ENCODE measurements at places on chromosomes 4 and X.

- DNase-seq, result no peak
Observed at GRCh38 chr4:128285085-128285997, 2.3 kb downstream of the PGRMC2 start.

DNA sequence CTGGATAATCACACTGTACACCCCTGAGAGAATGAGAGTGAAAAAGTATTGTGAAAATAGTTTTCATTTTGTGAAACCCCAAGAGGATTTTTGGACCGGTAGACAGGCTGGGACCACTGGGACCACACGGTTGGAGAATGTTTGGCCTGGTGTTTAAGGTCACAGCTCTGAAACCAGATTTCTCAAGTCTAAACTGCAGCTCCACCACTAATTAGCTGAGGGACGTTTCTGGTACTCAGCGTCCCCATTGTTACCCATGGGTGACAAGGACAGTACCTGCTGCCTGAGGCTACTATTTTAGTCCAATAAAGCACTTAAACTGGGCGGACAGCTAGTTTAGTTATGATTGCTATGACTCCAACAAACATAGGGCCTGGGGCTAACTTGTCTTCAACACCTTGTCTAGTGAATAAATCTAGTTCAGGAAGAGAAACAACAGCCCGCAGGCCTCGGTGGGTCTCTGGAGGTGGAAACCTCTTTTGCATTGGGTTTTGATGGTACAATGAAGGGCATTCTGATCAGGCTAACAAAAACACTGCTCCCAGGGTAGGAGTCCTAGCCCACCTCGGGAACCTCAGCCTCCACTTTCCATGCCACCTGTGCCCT is 509 bp upstream of the USP11 start:
- no peak for DNase-seq

GRCh38 chr4:180557348-180557747 is 1685.9 kb upstream of the TENM3 start:
- no peak for DNase-seq

DNA sequence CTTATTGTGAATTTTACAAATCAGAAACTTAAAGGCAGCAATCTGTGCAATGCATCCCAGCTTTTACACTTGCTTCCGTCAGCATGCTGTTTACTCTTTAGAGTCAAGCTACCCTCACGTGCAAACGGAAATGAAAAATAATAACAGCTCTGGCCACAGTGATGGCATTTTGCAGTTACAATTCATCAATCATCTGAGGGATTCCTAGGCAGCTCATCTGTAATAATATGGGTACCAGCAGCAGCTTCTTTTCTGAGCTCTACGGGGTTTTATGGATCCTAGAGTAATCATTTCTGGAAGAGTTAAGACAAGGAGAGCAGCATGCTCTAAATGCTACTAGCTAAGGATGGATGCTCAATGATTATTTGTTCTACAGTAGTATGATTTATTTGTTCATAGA is 313.6 kb downstream of the AFF2 start:
- no peak for DNase-seq

DNA sequence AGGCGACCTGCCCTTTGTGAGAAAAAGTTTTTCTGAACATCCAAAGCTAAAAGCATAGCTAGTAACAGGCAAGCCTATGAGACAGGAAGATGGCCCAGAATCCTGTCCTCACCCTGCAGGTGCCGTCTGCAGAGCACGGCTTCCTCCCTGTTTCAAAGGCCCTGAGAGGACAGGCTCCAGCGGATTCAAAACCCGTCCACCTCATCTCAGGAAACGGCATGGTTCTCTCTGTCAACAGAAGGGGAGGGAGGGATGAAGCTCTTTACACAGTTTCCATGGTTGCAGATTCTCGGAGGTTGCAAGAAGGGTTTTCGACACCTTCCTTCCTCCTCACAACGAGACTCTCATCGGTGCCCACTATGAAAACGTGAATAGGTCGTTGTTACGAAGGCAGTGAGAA is 8.3 kb downstream of the PPP2R3B start:
- DNase-seq, result no peak

DNA sequence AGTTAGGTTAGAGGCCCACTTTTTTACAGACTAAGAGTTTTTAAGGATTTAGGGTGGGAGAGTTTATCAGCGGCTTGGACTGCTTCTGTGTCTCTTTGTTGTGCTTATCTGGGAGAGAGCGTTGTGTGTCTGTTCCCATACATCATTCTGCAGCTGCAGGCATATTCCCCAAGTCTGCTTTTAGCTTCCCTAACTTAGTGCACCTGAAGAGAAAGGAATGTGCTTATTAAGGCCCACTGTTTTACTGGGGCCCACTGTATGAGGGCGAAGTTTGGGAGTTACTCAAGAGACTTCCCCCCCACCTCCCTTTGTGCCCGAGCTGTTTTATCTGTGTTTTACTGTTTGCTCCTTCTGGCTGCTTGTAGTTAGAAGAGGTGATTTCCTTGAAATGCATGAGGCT is 31.9 kb downstream of the ART3 start:
- DNase-seq, result no peak

DNA sequence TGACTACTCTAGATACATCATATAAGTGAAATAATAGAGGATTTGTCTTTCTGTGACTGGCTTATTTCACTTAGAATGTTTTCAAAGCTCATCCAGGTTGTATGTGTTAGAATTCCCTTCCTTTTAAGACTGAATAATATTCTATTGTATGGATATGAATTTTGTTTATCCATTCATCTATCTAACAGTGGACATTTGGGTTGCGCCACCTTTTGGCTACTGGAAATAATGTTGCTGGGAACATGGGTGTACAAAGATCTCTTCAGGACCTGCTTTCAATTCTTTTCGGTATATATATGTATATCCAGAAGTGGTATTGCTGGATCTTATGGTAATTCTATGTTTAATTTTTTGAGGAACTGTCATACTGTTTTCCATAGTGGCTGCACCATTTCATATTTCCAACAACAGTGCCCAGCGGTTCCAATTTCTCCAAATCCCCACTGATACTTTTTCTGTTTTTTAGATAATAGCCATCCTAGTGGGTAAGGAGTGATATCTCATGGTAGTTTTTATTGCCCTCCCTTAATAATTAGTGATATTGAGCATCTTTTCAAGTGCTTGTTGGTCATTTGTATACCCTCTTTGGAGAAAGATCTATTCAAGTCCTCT is 3.4 kb upstream of the SCD5 start:
- no peak for DNase-seq

DNA sequence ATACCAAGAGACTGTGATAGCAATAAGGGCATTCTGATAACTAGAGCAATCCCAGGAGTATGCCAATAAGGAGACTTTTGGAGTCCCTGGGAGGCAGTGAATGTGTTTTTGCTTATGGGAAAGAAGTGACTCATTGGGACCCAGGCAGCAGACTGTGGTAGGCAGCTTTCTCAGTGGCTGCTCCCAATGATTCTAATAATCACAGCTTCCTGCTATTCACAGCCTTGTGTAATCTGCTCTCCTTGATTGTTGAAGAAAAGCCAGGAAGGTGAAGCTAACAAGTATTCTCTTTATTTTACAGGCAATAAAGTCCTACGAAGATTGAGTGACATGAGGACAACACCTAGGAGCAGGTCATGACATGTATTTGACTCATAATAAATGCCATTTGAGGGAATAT is 70.3 kb upstream of the DDX60 start:
- DNase-seq, result no peak

DNA sequence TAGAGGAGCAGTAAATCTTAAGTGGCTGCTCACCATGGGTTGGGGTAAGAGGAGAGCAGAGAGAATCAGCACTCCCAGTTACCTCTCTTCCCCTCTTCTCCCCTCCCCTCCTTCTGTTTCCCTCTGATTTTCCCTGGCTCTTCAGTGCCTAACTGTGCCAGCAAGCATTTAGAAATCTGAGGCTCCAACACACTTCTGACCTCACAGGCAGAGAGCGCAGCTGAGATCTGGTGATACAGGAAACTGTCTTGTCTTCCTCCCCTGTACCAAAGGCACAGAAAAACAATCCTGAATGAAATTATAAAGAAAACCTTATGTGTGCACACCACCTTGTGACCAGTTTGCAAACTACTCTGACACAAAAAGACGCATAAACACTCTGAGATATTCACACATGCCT is 82.4 kb upstream of the SMIM10 start:
- no peak for DNase-seq

DNA sequence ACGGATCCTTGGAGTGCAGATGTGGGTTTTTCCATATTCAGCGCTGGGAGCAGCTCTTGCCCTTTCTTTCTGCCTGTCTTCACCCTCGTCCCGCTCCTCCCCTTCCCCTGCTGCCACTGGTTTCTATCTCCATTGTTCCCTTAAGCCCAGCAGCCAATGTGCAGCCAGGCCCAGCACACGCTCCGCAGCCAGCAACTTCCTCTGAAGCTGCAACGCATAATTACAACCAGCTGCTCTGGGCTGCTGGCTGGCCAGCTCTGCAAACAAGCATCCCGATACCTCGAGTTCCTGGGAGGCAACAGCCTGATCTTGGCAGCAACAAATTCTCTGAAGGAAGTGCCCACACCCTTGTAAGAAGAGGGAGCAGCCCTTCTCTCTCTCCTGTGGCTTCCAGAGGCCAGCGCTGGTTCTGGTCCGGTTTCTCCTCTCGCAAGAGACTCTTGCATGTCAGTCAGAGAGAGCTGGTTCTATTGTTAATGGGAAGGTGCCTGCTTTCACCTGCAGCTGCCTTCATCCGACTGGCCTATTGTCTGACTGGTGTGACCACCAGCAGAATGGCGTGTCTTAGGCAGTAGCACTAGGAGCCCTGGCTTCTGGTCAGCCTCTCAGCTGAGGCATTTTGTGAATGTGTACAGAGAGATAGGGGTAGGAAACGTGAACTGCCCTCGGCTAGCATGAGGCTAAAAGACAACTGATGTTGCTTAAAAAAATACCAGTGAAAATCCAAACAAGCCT is 83.8 kb upstream of the MAML3 start:
- peak; percentile 84 for DNase-seq

DNA sequence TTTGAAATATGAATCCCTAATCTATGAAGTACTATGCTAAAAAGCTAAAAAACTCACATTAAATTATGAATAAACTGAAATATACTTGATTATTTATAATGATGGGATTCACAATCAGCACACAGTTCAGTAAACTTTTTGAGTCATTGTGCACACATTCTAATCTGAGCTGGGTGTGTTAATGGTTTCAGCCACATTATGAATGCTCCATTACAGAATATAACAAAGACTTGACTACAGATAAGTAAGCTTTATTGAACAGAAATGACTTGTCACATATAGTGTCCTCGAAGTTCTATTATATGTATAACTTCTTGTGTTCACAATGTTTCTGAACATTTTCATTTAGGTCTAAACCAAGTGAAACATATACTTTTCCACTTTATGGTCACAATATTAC is 1649.9 kb upstream of the IGFBP7 start:
- DNase-seq, result no peak

- DNase-seq, result no peak
Observed at GRCh38 chr4:31803526-31804195, 1083.5 kb downstream of the PCDH7 start.

DNA sequence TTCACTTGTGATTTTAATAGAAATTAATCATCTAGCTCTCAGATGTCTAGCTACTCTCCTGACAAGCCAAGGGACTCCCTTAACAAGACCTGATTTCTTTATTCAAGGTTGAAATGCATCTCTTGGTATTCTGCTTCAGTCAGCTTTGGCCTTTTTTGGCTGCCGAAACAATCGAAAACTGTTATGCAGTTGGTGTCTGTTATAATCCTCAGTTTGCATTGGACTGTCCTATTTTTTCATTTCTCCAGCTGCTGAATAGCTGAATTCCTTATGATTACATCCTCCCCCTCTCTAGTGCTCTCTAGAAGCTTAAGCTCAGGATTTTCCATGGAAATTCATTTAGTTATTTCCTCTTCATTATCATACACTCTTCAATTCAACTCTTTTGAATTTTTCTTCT is 177.2 kb downstream of the TRIML1 start:
- no peak for DNase-seq

DNA sequence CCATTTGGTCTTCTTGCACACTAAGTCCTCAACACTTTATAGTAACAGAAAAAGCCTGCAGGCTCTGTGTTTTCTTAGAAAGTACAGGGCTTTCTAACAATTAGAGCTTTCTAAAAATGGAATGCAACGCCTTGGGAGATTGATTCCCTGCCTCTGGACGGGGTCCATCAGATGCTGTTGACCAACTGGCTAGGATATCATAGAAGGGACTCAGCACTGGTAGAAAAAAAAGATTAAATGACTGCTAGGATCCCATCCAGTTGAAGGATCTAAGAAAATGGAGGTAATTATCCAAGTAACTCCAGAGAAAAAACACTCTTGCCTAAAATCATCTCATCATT is 39.5 kb downstream of the USP46 start:
- no peak for DNase-seq
